ENCODE measurements at places on chromosomes 4 and X.

- DNase-seq: no peak
These were observed 22.6 kb upstream of the EGF start for GRCh38 chr4:109890076-109890475.

- no peak for DNase-seq
These were observed 34.1 kb upstream of the HHIP start for GRCh38 chr4:144611850-144612249.

DNA sequence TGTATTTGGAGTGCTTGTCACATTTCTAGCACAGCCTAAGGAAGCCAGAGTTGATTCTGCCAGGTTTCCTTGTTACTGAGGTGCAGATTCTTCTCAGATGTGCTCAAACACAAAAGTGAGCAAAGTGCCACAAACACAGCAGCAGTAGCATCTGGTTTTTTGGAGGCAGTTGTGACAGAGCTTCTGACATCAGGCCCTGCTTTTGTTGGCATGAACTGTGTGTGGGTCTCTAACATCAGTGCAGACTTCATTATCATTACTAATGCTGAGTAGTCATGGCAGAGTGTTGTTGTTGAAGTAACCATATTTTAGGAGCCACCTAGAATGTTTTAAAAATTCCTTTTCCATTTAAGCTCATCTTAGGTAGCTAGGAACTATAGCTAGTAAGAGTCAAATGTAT, 656.6 kb downstream of the ANKRD50 start:
- DNase-seq: no peak

DNA sequence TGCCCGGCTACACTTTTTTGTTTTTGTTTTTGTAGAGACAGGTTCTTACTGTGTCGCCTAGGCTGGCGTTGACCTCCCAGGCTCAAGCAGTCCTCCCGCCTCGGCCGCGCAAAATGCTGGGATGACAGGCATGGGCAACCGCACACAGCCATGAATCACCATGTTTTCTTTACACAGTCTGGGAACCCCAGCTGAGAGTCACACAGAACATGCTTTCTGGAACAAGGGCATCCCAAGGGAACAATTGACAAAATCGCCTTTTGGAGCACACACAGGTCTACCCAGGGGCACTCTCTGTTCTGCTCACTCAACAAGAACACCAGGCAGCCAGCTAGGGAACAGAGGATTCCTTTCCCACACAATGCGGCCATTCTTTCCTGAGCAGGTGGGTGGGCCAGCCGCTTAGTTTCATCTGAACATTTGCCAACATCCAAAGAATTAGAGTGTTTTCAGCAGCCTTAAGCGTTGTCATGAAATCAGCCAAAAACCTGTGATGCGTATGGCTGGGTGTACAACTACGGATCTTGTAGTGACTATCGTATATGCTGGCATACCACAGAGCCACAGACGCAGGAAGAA, 15.7 kb downstream of the PRKX start:
- DNase-seq: no peak

GRCh38 chrX:123206176-123206575, 22.1 kb downstream of the GRIA3 start:
- DNase-seq: no peak

DNA sequence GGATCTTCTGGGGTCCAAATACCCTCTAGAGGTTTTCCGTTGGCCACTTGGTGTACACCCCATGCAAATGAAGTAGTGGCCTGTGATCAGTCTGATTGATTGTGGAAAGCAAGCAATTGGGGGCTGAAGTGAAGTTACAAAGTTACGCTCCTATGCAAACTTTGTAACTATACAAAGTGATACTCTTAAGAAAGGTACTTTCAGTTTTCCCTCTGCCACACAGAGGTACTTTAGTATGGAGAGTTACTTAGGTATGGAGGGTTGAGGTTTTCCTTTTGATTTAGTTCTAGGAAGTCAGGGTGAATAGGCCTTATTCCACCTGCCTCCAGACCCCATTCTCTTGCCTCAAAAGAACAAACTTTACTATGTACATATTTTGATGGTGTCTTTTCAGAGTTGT, 28.7 kb downstream of the STAG2 start:
- DNase-seq: no peak

Measured in T-helper 9 cell (primary cell).